ENCODE measurements at places on chromosomes 5 and 9.

- no peak for DNase-seq
Measured at GRCh38 chr5:63961598-63962161, 565 bp downstream of the HTR1A start.

GRCh38 chr9:127720031-127720864 lies 4.4 kb downstream of the TTC16 start:
- no peak for DNase-seq

GRCh38 chr9:9612755-9613154 lies 1000.0 kb downstream of the PTPRD start:
- no peak for DNase-seq

- DNase-seq, result no peak
Measured at GRCh38 chr5:65018763-65019162, 250.0 kb downstream of the CWC27 start.

GRCh38 chr9:81653240-81653639 lies 36.1 kb downstream of the TLE1 start:
- DNase-seq, result no peak

DNA sequence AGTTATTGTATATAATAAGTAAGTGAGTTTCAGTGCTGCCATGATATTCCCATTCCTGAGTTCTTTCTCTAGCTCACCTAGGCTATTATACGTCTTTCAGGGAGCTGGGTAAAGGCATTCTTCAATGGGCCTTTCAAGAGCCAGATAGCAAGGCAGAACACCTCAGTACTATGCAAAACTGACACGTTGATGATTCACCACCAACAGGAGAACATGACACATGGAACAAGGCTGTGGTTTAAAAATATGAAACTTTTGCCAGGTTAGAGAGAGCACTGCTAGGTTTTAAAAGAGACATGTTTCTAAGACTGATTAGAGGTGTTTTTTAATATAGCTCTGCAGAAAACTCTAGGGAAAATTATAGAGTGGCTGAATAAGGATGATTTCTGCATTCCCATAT lies 95.9 kb downstream of the UGCG start:
- DNase-seq, result no peak

DNA sequence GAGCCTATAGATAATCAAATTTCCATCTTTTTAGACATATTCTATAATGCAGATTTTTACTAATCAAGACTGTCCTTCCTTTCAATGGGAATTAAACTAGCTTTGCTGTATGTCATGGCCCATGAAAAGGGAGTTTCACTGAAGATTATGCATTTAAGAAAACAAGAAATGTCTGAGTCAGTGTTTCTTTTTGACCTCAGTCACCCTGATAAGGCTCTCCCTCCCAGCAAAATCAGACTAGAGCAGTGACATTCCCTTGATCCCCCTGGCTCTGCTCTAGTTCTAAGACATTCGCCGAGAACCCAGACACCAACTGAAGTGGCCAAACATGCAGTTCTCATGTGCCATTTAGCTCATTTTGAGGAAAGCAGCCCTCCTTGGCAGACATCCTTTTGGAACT lies 442.0 kb downstream of the ACTL7B start:
- DNase-seq, result no peak

DNA sequence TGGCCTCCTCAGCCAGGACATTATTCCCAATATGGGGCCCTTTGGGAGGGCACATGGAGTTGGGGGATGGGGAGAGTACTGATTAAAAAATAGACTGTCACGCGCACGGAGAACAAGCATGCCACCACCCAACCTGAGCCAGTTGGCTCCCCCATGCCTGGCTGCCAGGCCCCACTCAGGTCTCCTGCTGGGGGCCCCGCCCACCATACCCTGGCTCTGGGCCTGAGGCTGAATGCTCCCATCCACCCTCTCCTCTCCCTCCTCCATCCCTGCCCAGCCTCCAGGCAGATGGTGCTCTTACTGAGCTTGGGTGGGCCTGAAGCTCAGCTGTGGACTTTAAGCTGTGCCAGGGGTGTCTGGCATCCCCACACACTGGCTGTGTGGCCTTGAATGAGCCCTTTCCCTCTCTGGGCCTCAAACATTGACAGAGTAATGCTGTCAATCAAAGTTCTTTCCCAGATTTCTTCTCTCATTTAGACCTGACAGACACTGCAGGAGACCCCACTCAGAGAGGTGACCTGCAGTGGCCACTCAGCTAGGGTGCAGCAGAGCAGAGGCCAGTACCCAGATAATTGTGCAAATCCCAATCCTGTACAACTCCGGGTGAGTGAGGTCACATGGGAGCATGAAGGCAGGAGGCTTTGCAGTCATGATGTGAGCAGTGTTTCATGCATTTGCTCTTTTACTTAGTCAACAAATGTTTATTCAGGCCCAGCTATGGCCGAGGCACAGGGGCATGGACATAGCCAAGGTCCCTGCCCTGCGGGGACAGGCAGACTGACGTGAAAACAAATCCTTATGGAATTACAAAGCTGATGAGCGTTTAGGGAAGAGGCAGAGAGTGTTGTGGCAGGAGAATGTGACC lies 9.8 kb upstream of the SYNPO start:
- no peak for DNase-seq

Data from Panc1 (cell line).